Placental pericyte (primary cell): ENCODE measurements at places on chromosomes 7 and 10. TPM values are rescaled to one million over a fixed set of nuclear protein-coding genes. Genes with fewer than 3 reads are reported as not detected.

CYP3A7 gene
- total RNA-seq = 0.44 TPM in 1 of 2 replicates, not detected in the other

MLLT10 gene
- total RNA-seq = 39.6 and 41.5 TPM in 2 replicates

MLXIPL gene
- total RNA-seq = not detected in 2 replicates

NEURL1 gene
- total RNA-seq = 0.43 and 1.5 TPM in 2 replicates

CTNNA3 gene
- not detected in 2 replicates for total RNA-seq

ZNF33B gene
- total RNA-seq = 4.4 and 7.7 TPM in 2 replicates

AGBL3 gene
- 0.22 and 0.72 TPM in 2 replicates for total RNA-seq

TRIM74 gene
- not detected in 2 replicates for total RNA-seq
